Cardiac muscle cell (in vitro differentiated cells and primary cell): ENCODE measurements at places on chromosomes 5 and 9. TPM values are rescaled to one million over a fixed set of nuclear protein-coding genes. Genes with fewer than 3 reads are reported as not detected.

GRXCR2 gene
- not detected in 2 replicates for total RNA-seq

CCDC180 gene
- 3.7 and 15.7 TPM in 2 replicates for total RNA-seq

GRCh38 chr5:78611126-78611605 lies 37.4 kb downstream of the LHFPL2 start:
- H3K27me3 ChIP-seq: no peaks in the 10 kb centered on the region
- H3K36me3 ChIP-seq: peaks cover 34% of the 10 kb centered on the region
- DNase-seq: no peak
- peak overlapping the region; percentile 81 for H3K27ac ChIP-seq
- H3K4me1 ChIP-seq: peaks cover 64% of the 10 kb centered on the region
- H3K4me3 ChIP-seq: no peak overlapping the region

GRCh38 chr9:135085830-135086546 lies 1.5 kb upstream of the OLFM1 start:
- no peaks in the 10 kb centered on the region for H3K36me3 ChIP-seq
- no peak overlapping the region for H3K4me3 ChIP-seq
- no peak overlapping the region for H3K27ac ChIP-seq
- H3K4me1 ChIP-seq: no peaks in the 10 kb centered on the region

DNA sequence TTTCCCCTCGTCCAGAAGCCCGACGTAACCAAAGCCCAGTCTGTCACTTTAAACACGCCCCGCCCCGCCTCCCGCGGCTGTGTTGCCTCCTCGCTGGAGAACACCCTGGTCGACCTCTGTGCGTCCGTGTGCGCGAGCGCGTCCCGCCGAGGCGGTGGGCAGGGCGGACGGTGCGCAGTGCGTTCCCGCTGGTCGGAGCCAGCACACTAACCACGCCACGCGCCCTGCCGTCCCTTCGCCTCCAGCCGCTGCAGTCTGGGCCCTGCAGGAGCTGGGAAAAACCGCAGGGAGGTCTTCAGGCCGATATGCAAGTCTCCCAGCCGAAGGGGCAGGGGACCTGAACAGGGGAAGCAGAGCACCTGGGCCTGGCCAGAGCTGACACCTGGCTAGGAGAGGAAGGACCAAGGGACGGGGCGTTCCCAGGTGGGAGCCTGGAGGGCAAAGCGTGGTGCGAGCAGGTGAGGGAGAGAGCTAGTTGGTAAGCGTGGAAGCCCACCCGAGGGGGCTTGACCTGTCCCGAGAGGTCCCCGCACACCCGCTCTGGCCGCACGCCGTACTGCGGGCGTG lies 1.3 kb upstream of the PHPT1 start:
- peak overlapping the region; percentile 90 for H3K27ac ChIP-seq
- peaks cover 9% of the 10 kb centered on the region for H3K36me3 ChIP-seq
- no peaks in the 10 kb centered on the region for H3K27me3 ChIP-seq
- H3K4me1 ChIP-seq: peaks cover 11% of the 10 kb centered on the region
- DNase-seq: peak; percentile 90

DNA sequence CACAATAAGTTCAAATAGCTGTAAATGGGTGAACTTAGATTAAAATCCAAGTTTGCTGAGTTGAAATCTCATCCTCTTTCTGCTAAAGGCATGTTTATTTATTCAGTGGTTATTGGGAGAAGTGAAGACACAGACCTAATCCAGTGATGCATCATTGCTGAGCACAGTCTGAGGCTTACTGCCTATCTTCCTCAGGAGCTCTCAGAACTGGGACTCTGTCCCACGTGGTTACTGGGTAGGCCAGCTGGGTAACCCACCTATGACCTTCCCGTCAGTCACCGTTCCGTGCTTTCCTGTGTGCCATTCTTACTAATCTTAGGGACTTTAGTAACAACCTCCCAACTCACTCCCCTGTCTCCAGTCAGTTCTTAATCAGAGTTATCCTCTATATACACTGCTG lies 226.8 kb upstream of the ATP10B start:
- DNase-seq: no peak
- no peaks in the 10 kb centered on the region for H3K4me1 ChIP-seq
- no peak overlapping the region for H3K4me3 ChIP-seq

- no peaks in the 10 kb centered on the region for H3K36me3 ChIP-seq
- no peak overlapping the region for H3K4me3 ChIP-seq
- H3K27ac ChIP-seq: no peak overlapping the region
- H3K27me3 ChIP-seq: no peaks in the 10 kb centered on the region
Observed at GRCh38 chr9:13621872-13622564, 342.5 kb upstream of the MPDZ start.
